ENCODE measurements at places on chromosomes 2 and 18.

GRCh38 chr2:150612957-150613710 is 125.7 kb upstream of the RND3 start:
- no peak for DNase-seq

- no peak for DNase-seq
Observed at GRCh38 chr2:232535761-232536530, 3.5 kb upstream of the CHRNG start.

DNA sequence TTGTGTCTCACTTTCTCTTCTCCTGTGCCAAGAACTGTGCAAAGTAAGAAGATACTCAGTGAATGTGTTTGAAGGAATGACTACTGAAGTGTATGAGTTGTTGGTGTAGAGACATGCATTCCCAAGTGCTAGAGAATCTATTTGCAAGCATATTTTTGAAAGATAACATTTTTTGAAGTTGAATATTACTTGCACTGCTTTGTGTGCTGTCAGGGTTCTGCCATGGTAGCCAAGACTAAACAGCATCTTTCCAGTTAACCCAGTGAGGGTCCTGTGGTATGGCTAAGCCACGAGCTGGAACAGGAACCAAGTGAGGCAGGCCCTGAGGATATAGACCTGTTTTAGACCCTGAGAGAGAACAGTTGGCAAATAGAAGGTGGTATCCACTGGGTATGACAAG is 35.2 kb upstream of the EFEMP1 start:
- no peak for DNase-seq

DNA sequence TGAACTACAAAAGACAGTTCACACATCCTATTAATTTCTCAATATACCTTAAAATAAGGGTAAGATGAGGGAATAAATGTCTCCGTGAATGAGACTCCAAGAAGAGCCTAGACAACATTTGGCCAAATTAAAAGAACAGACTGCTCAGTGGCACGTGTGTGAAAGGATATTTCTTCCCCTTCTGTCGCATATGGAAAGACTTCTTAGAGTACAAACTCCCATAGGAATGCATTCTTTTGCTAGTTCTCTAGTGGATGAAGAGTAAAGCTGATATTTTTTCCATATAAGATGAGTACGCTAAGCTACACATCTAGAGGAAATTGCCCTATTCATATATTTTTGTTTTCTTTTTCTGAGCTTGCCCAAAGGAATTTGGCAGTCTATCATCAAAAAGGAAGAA is 710.0 kb upstream of the ID2 start:
- no peak for DNase-seq

GRCh38 chr2:16653799-16654198 is 11.8 kb downstream of the CYRIA start:
- DNase-seq, result no peak

- no peak for DNase-seq
Observed at GRCh38 chr2:72415781-72416475, 268.3 kb upstream of the CYP26B1 start.

DNA sequence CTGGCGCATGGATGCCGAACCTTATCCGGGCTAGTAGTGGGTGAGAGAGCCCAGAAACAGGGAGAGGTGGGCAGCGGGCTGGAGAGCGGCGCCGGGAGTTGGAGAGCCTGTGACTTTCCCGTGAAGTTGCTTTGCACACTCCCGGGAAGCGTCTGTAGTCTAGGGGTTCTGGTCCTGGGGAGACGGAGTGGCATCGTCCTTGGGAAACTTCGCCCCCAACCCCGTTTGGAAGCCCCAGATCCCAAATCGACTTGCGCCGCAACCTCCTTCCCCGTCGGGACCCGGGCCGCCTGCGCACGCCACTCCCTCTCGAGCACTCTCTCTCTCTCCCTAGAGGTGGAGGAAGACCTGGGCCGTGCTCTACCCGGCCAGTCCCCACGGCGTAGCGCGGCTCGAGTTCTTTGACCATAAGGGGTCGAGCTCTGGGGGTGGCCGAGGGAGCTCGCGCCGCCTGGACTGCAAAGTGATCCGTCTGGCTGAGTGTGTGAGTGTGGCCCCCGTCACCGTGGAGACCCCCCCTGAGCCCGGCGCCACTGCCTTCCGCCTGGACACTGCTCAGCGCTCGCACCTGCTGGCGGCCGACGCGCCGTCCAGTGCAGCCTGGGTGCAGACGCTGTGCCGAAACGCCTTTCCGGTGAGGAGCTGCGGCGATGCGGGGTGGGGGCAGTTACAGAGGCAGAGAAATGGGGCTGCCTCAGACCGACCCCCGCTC is 456 bp downstream of the DOK1 start:
- no peak for DNase-seq

GRCh38 chr2:180124273-180125139 is 117.4 kb upstream of the CWC22 start:
- DNase-seq, result no peak

- no peak for DNase-seq
Observed at GRCh38 chr2:119352357-119352756, 14.3 kb downstream of the C2orf76 start.

GRCh38 chr2:109447251-109447661 is 166.5 kb downstream of the SEPTIN10 start:
- DNase-seq, result peak; percentile 82

GRCh38 chr2:45688479-45689298 is 37.2 kb downstream of the PRKCE start:
- no peak for DNase-seq

Data from kidney epithelial cell (primary cell).